PC-9 (cell line): ENCODE measurements at places on chromosomes 5 and 9. TPM values are rescaled to one million over a fixed set of nuclear protein-coding genes. Genes with fewer than 3 reads are reported as not detected.

The ANKRD31 gene
- 0.23 and 0.48 TPM in 2 replicates for total RNA-seq

The PTBP3 gene
- total RNA-seq = 75.9 and 141 TPM in 2 replicates

The PFN3 gene
- not detected in 2 replicates for total RNA-seq

The RECK gene
- total RNA-seq = 2.1 and 2.5 TPM in 2 replicates

The LURAP1L gene
- 3.6 and 4.1 TPM in 2 replicates for total RNA-seq

The OR2K2 gene
- not detected in 2 replicates for total RNA-seq

The OR2Y1 gene
- not detected in 2 replicates for total RNA-seq

The HSD17B3 gene
- total RNA-seq = 0.38 TPM in 1 of 2 replicates, not detected in the other

The PAEP gene
- total RNA-seq = not detected in 2 replicates

The CLINT1 gene
- total RNA-seq = 79.7 and 95.8 TPM in 2 replicates

The URM1 gene
- total RNA-seq = 98.1 and 101 TPM in 2 replicates

The FBXO10 gene
- 3.4 and 3.7 TPM in 2 replicates for total RNA-seq

The ATG12 gene
- total RNA-seq = 39.8 and 48.7 TPM in 2 replicates

The ARHGEF39 gene
- 13.5 and 15.6 TPM in 2 replicates for total RNA-seq

The PCDHGB6 gene
- total RNA-seq = not detected in 2 replicates

The CYLC2 gene
- not detected in 2 replicates for total RNA-seq

The ADAMTS6 gene
- total RNA-seq = 1.4 and 2.1 TPM in 2 replicates

The ALDH7A1 gene
- 109 and 111 TPM in 2 replicates for total RNA-seq

The DIPK1B gene
- 19.0 and 32.6 TPM in 2 replicates for total RNA-seq

The LRRC70 gene
- total RNA-seq = 0.98 and 1.1 TPM in 2 replicates

The DBN1 gene
- total RNA-seq = 144 and 181 TPM in 2 replicates

The PRUNE2 gene
- 0.20 TPM in 1 of 2 replicates, not detected in the other for total RNA-seq

The SPATA31D4 gene
- total RNA-seq = not detected in 2 replicates

The ANGPTL2 gene
- total RNA-seq = 0.13 TPM in 1 of 2 replicates, not detected in the other

The ZBTB5 gene
- 7.7 and 8.8 TPM in 2 replicates for total RNA-seq

The CSF1R gene
- 0.72 and 0.95 TPM in 2 replicates for total RNA-seq

The WDR36 gene
- total RNA-seq = 17.7 and 18.5 TPM in 2 replicates

The PCDHGA9 gene
- total RNA-seq = not detected in 2 replicates

The OR2V2 gene
- not detected in 2 replicates for total RNA-seq

The RANBP3L gene
- not detected in 2 replicates for total RNA-seq

The PPP2CA gene
- 146 and 149 TPM in 2 replicates for total RNA-seq

The C9 gene
- total RNA-seq = not detected in 2 replicates

The KCNMB1 gene
- total RNA-seq = not detected in 2 replicates

The PCDHB3 gene
- 0.17 and 0.55 TPM in 2 replicates for total RNA-seq

The UNC5A gene
- total RNA-seq = 3.1 and 3.6 TPM in 2 replicates

The ANKRD55 gene
- total RNA-seq = not detected in 2 replicates

The BTNL8 gene
- total RNA-seq = not detected in 2 replicates

The CA9 gene
- 2.5 and 6.6 TPM in 2 replicates for total RNA-seq

The ESM1 gene
- total RNA-seq = 0.15 TPM in 1 of 2 replicates, not detected in the other

The PDE8B gene
- total RNA-seq = 1.7 and 1.8 TPM in 2 replicates

The DMGDH gene
- 8.1 and 8.4 TPM in 2 replicates for total RNA-seq

The PCDHA7 gene
- not detected in 2 replicates for total RNA-seq

The THG1L gene
- total RNA-seq = 20.9 and 25.3 TPM in 2 replicates

The GABRA6 gene
- not detected in 2 replicates for total RNA-seq

The ICE1 gene
- 59.1 and 68.4 TPM in 2 replicates for total RNA-seq

The FGF10 gene
- total RNA-seq = not detected in 2 replicates

The NR4A3 gene
- total RNA-seq = not detected in 2 replicates

The RMI1 gene
- 13.9 and 19.2 TPM in 2 replicates for total RNA-seq

The C9orf40 gene
- total RNA-seq = 10.8 and 11.3 TPM in 2 replicates

The TAF1L gene
- total RNA-seq = 0.07 TPM in 1 of 2 replicates, not detected in the other

The TRIM36 gene
- total RNA-seq = 0.15 and 0.22 TPM in 2 replicates
